ENCODE measurements at places on chromosomes 1 and 21. TPM values are rescaled to one million over a fixed set of nuclear protein-coding genes. Genes with fewer than 3 reads are reported as not detected.
A peak's percentile ranks its signal among the peaks of the same experiment; 100 is the strongest.

The SH2D2A gene
- 7.2 TPM for total RNA-seq

The ETNK2 gene
- total RNA-seq: 95.2 TPM

GRCh38 chr1:190658907-190659306, 181.2 kb upstream of the BRINP3 start:
- no peaks in the 10 kb centered on the region for H3K4me1 ChIP-seq
- no peak overlapping the region for H3K27ac ChIP-seq
- no peaks in the 10 kb centered on the region for H3K27me3 ChIP-seq
- no peak overlapping the region for H3K4me3 ChIP-seq

DNA sequence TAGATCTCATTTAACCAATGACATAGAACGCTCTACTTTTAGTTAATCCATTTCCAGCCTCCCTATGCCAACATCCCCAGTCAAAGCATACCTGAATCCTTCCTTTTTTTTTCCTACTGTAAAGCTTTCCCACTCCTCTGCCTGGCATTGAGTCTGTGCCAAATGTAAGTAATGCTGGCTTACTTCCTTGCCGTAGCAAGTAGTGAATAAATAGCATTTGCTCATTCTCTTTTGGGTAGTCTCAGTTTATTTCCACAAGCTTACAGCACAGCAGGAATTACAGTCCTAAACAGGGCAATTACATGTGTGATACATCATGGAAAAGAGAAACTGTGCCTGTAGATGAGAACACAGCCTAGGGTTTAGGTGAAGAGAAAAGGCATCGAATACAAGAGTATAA, 352.6 kb upstream of the NEGR1 start:
- H3K4me3 ChIP-seq: no peak overlapping the region
- no peak for DNase-seq
- H3K27ac ChIP-seq: no peak overlapping the region
- H3K27me3 ChIP-seq: no peaks in the 10 kb centered on the region
- H3K36me3 ChIP-seq: no peaks in the 10 kb centered on the region
- no peaks in the 10 kb centered on the region for H3K4me1 ChIP-seq

DNA sequence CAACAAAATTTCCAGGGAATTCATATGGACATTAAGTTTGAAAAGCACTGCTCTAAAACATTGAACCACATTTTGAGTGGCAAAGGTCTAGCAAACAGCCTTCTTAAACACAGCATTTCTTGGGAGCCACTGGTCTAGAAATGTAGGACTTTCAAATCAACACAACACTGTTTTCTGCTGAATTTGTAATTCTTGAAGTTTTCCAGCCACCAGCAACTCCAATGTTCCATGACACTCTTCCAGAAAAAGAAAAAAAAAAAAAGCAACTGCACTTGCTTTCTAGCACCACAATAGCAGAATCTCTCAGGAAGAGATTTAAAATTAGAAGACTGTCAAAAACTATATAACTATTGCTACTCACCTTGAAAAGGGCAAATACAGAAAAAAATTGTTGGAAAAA, 4.5 kb downstream of the SYDE2 start:
- no peaks in the 10 kb centered on the region for H3K27me3 ChIP-seq
- no peaks in the 10 kb centered on the region for H3K36me3 ChIP-seq
- H3K27ac ChIP-seq: no peak overlapping the region
- no peak overlapping the region for H3K4me3 ChIP-seq

The B4GALT2 gene
- 23.9 TPM for total RNA-seq

DNA sequence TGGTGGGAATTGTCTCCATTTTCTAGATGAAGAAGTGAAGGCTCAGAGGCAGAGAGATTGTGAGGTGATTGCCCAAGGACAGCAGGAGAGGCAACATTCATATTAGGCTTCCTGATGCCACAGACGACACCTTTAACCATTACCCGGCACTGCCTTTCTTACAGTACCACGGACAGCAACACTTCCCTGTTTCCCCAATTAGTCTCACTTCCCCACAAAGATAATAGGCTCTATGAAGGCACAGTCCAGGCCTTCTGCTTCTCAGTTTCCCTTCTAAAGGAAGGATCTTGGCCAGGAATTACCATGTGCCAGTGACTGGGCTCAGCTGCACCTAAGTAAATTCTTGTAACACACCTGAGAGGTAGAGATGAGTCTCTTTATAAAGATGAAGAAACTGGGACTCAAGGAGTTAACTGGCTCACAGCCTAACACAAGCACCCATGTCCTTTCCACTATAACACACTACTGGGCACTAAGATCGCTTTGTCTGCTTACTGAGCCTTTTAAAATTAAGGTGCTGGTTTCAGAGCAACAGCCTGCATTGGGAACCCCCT, 9.6 kb downstream of the IGSF9 start:
- no peaks in the 10 kb centered on the region for H3K27me3 ChIP-seq
- no peak overlapping the region for H3K4me3 ChIP-seq
- H3K27ac ChIP-seq: no peak overlapping the region
- H3K36me3 ChIP-seq: no peaks in the 10 kb centered on the region
- DNase-seq: no peak

The SVBP gene
- 76.0 TPM for total RNA-seq

The OR2T2 gene
- not detected for total RNA-seq

DNA sequence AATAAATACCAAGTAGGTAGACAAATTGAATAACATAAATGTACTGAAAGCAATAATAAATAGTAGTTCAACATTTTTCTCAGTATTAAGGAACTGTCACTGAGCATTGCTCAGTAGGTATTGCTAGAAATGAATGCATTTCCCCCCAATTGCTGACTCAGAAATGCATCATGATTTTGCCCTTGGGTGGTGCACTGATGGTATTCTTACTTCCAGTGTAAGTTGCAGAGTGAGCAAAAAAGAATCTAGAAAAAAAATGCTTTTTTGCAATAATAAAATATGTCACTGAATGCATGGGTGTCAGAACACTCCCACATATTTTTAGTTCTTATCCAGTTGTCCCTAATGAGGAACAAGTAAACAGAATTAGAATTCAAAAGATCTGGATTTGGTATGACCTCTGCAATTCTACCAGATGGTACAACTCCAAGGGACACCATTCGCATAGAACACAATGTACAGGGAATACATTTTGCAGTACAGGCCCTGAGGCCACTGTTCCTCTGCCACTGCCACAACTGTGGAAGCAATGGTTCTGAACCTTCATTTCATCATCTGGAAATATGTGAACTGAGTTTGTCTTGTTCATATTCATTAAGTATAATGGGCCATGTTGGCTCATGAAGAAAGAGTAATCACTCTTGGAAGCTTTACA, 78.0 kb downstream of the ATP6V1G3 start:
- H3K4me3 ChIP-seq: no peak overlapping the region
- no peaks in the 10 kb centered on the region for H3K36me3 ChIP-seq
- no peak overlapping the region for H3K27ac ChIP-seq
- no peaks in the 10 kb centered on the region for H3K27me3 ChIP-seq
- DNase-seq: no peak
- H3K4me1 ChIP-seq: no peaks in the 10 kb centered on the region

The FAM78B gene
- total RNA-seq: 5.1 TPM

DNA sequence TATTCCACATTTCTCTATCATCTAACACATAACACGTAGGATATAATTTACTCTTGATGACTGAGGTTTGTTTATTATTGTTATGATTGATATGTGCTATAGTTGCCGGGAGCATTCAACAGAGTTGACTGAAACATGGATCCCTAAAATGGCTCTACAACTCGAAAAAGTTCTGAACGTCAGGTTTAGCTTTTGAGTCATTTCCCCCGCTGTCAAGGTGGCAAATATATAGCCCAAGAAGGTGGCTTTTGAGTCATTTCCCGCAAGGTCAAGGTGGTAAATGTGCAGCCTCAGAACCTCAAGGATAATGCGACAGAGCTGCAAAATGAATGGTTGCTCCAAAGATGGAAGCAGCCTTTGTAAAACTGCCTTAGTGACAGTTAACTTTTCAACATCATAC, 104.0 kb downstream of the NIBAN1 start:
- no peak overlapping the region for H3K27ac ChIP-seq
- H3K27me3 ChIP-seq: no peaks in the 10 kb centered on the region
- H3K4me3 ChIP-seq: no peak overlapping the region
- no peaks in the 10 kb centered on the region for H3K4me1 ChIP-seq

The GRIK3 gene
- 17.4 TPM for total RNA-seq

- H3K4me1 ChIP-seq: no peaks in the 10 kb centered on the region
- DNase-seq: no peak
- H3K27me3 ChIP-seq: no peaks in the 10 kb centered on the region
- no peak overlapping the region for H3K27ac ChIP-seq
- no peaks in the 10 kb centered on the region for H3K36me3 ChIP-seq
Observed at GRCh38 chr1:83827741-83828140, 171.2 kb downstream of the TTLL7 start.

- no peaks in the 10 kb centered on the region for H3K4me1 ChIP-seq
- no peak overlapping the region for H3K27ac ChIP-seq
- H3K36me3 ChIP-seq: no peaks in the 10 kb centered on the region
- H3K27me3 ChIP-seq: no peaks in the 10 kb centered on the region
Observed at GRCh38 chr1:184324972-184325371, 61.9 kb upstream of the C1orf21 start.

DNA sequence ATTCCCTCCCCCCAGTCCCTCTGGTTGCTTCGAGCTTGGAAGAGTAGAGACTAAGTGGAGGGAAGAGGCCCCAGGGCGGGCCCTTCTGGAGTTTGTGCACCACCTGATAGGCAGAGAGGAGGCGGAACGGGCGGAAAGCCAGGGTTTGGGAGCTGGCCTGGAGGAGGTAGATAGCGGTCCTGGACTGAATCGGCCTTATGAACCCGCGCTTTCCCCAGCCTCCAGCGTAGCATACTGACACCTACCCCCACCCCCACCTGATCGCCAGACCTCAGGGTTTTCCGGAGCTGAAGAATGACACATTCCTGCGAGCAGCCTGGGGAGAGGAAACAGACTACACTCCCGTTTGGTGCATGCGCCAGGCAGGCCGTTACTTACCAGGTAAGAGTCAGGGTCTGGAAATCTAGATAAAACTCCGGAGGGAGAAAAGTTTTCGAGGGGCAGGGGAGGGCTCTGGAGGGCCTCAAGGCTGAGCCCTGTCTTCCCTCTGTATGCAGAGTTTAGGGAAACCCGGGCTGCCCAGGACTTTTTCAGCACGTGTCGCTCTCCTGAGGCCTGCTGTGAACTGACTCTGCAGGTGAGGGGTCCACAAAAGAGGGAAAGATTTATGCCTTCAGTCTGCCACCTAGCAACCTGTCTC, 705 bp downstream of the UROD start:
- peaks cover 35% of the 10 kb centered on the region for H3K4me1 ChIP-seq
- H3K4me3 ChIP-seq: peak overlapping the region; percentile 61
- peak overlapping the region; percentile 79 for H3K27ac ChIP-seq
- H3K36me3 ChIP-seq: no peaks in the 10 kb centered on the region
- peak; percentile 59 for DNase-seq
- no peaks in the 10 kb centered on the region for H3K27me3 ChIP-seq

The SIK1 gene
- total RNA-seq: 21.3 TPM

GRCh38 chr1:189678779-189679178, 798.9 kb downstream of the BRINP3 start:
- DNase-seq: no peak
- H3K27ac ChIP-seq: no peak overlapping the region
- no peaks in the 10 kb centered on the region for H3K27me3 ChIP-seq
- H3K36me3 ChIP-seq: no peaks in the 10 kb centered on the region
- H3K4me1 ChIP-seq: no peaks in the 10 kb centered on the region

- no peaks in the 10 kb centered on the region for H3K27me3 ChIP-seq
- no peaks in the 10 kb centered on the region for H3K36me3 ChIP-seq
- DNase-seq: no peak
- no peak overlapping the region for H3K27ac ChIP-seq
- H3K4me3 ChIP-seq: no peak overlapping the region
Observed at GRCh38 chr1:4219826-4220225, 319.8 kb upstream of the C1orf174 start.

- H3K4me3 ChIP-seq: no peak overlapping the region
- no peaks in the 10 kb centered on the region for H3K4me1 ChIP-seq
- H3K36me3 ChIP-seq: no peaks in the 10 kb centered on the region
- no peak for DNase-seq
- H3K27ac ChIP-seq: no peak overlapping the region
- H3K27me3 ChIP-seq: no peaks in the 10 kb centered on the region
Observed at GRCh38 chr1:227849251-227849650, 33.8 kb downstream of the PRSS38 start.

GRCh38 chr1:224762046-224762445, 145.9 kb downstream of the CNIH3 start:
- no peaks in the 10 kb centered on the region for H3K36me3 ChIP-seq
- no peak overlapping the region for H3K27ac ChIP-seq
- no peaks in the 10 kb centered on the region for H3K4me1 ChIP-seq
- no peak for DNase-seq
- no peaks in the 10 kb centered on the region for H3K27me3 ChIP-seq
- H3K4me3 ChIP-seq: no peak overlapping the region

Measured in tibial nerve (tissue), 4 donors.